Stimulated activated CD4-positive, alpha-beta T cell treated with anti-CD3 and anti-CD28 coated beads, Interleukin-1b, Interleukin-23, amount 100 ng/mL, for 1 hour (primary cell): ENCODE measurements at places on chromosomes 5 and 9.

DNA sequence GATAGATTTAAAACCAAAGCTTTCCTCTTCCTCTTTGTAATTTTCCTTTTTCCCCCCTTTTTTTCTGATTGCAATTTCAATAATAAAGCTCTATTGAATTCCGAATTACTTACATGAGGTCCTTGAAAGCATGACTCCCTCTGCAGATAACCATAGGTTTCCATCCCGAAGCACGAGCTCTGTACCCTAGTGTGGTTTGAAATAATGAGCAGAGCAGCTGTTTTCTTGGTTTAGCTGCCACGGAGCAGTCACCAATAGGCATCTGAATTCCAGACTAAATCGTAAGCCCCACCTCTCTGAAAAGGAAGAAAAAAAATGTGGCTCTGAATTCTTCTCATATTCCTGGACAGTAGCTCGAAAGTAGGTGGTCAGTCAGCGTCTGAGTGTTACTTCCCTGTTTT lies 18.5 kb upstream of the GNE start:
- DNase-seq = no peak

- DNase-seq = no peak
Measured at GRCh38 chr5:173886150-173886549, 2.0 kb upstream of the CPEB4 start.

DNA sequence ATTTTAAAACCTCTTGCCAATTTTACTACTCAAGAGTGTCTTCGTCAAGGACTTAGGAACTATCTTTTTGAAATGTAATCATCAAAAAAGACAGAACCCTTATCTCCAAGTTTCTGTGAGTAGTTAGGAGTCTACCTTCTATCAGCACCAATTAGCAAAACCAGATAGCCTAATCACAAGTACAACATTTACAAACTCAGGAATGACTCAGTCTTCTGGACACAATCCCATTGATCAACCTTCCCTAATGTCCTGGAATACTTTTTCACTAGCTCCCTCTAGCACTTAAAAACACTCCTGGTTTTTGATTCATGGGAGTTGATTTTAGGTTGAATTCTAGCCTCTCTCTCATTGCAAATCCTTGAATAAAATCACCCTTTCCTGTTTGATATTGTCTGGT lies 680.7 kb downstream of the PRR16 start:
- DNase-seq = no peak

GRCh38 chr5:118863345-118863744 lies 125.0 kb downstream of the DTWD2 start:
- no peak for DNase-seq

- DNase-seq = no peak
Measured at GRCh38 chr5:96690861-96691260, 28.7 kb downstream of the CAST start.

GRCh38 chr5:131386779-131387178 lies 122.9 kb downstream of the CDC42SE2 start:
- DNase-seq = no peak

- no peak for DNase-seq
Measured at GRCh38 chr5:145008876-145009530, 826.1 kb downstream of the PRELID2 start.

DNA sequence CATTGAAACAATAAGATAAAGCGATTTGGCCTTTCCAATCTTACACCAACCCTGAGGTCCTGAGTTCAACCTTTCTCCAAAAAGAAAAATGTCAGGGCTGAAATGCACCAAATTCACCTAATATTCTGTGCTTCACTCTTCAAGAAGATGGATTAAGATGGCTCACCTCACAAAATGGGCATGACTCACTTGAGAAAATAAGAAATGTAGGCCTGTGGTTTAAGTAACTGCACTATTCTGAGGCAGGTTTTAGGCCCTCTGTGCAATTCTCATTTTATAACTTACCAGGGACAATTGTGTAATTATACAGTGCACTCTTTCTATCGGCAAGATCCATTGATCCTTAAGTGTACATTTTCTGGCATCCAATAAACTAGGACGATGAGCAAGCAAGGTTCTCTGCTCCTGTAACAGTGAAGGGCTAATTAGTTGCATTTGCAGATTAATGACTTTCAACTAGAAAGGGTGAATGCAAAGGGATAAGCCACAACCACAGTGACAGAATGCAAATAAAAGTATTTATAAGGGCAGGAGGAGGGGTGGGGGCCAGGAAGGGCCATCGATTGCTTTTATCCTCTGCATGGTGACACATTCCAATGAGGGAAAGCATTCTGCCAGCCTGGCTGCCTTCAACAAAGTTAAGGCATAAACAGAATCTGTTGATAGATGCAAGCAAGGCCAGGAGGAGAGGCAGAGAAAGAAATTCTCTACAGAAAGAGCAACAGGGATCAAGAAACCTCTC lies 214.5 kb downstream of the CAAP1 start:
- DNase-seq = no peak

DNA sequence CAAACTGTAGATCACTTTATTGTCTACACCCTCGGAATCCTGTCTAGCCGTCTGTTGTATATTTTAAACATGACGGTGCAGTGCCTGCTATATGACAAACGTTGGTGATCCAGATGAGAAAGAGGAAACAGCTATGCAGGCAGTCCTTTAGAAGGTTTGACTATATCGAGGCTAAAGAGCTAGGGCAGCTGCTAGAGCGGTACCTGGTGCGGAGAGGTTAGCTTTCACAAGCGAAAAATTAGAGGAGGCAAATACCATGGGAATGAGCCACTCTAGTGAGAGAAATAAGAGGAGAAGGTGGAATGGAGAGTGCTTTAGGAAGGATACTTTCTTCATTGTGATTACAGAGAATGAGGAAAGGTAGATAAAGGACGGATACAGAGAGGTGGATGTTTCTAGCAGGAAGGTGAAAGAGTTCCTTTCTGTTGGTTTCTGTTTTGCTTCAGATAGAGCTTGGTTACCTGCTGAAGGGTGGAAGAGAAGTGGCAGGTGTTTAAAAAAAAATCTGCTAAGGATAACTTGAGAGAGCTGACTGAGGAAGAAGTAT lies 959 bp upstream of the FBXL17 start:
- DNase-seq = no peak

- no peak for DNase-seq
Measured at GRCh38 chr5:160435532-160435931, 13.9 kb downstream of the PTTG1 start.

GRCh38 chr5:175623088-175623487 lies 34.8 kb upstream of the HRH2 start:
- DNase-seq = no peak

GRCh38 chr9:137136881-137137607 lies 1.9 kb upstream of the GRIN1 start:
- DNase-seq = no peak

DNA sequence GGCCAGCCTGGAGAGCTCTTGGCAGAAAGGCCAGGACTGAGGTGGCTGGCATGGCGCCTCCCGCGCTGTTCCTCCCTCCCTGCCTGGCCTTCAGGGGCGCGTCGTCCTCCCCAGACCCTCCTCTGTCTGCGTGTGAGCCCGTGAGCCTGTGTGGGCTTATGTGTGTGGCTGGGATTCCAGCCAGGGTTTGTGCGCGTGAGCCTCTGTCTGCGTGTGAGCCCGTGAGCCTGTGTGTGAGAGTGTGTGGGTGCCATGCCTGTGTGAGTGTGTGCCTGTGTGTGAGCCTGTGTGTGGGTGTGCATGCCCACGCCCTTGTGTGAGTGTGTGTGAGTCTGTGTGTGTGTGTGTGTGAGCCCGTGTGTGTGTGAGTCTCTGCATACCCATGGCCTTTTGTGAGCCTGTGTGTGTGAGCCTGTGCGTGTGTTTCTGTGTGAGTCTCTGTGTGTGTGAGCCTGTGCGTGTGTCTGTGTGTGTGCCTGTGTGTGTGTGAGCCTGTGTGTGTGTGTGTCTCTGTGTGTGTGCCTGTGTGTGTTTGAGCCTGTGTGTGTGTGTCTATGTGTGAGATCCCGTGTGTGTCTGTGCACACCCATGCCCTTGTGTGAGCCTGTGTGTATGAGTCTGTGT lies 13.0 kb downstream of the RXRA start:
- DNase-seq = no peak

DNA sequence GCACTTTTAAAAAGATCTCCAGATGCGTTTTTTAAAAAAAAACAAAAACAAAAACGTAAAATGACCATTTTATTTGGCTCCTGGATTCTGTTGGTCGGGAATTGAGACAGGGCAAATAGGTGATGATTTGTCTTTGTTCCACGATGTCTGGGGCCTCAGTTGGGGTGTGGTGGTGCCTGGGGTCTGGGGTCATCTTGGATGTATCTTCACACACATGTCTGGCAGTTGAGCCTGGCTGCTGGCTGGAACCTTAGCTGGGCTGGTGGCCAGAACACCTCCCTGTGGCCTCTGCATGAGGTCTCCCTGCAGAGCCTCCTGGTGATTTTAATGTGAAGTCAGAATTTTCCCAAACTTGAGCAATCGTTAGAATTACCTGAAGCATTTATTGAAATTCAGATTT lies 42.5 kb upstream of the BASP1 start:
- DNase-seq = no peak

GRCh38 chr5:126031989-126032716 lies 391.1 kb upstream of the GRAMD2B start:
- no peak for DNase-seq

- no peak for DNase-seq
Measured at GRCh38 chr5:153860195-153860886, 178.4 kb downstream of the FAM114A2 start.

DNA sequence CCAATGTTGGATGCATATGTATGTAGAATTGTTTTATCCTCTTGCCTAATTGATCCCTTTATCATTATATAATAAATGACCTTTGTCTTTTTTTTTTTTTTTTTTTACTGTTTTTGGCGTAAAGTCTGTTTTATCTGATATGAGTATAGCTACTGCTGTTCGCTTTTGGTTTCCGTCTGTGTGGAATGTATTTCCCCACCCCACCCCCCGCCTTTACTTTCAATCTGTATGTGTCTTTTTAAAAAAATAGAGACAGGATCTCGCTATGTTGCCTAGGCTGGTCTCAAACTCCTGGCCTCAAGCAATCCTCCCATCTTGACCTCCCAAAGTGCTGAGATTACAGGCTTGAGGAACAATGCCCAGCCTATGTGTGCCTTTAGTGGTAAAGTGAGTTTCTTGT lies 11.3 kb downstream of the AHRR start:
- DNase-seq = no peak

DNA sequence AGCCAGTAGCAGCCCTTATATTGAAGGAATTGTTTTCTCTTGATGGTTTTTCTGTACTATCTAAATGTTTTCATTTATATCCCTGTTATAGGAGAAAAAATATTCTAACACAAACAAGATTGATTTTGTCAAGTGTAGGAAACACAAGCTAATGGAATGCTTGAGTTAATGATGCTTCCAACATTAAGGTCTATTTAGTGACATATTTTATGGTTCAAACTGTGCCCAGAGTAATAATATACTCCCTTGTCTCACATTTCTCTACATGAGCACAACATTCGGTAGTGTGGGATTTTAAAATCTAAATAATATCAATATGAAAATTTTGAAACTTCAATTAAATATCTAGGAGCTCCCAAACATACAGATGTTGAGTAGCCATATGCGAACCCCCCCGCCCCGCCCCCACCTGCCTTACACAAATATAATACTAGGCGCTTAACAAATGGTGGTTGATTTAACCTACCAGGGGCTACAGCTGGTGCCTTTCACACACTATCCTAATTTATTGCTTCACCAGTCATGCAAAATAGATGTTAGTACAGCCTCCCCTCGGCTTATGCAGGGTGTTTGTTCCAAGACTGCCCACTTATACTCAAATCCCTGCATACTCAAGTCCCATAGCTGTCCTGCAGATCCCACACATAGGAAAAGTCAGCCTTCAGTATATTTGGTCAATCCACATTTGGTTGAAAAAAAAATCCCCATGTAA lies 124.1 kb upstream of the ACO1 start:
- DNase-seq = no peak

- DNase-seq = no peak
Measured at GRCh38 chr5:161263191-161263590, 283.3 kb downstream of the GABRB2 start.

- no peak for DNase-seq
Measured at GRCh38 chr5:146208916-146209522, 5.6 kb downstream of the RBM27 start.

DNA sequence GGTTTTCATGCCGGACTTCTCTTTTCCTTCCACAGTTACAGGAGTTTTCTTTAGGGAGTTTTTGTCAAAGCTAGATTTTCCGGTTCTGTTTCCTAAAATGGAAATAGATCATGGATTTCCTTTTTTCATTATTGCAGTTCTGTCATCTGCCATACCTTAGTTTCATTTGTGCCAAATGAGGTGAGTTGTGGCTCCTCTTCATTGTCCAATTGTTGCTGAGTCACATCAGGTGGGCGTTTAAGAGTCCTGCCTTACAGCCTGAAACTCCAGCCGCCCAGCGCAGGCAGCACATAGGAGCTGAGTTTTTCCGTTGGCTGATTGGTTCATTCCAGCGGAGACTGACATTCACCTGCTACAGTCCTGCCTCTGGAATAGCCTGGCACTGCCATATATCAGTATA lies 14.1 kb downstream of the SLC25A25 start:
- DNase-seq = no peak

GRCh38 chr5:66722686-66723085 lies 126.5 kb downstream of the MAST4 start:
- DNase-seq = no peak

DNA sequence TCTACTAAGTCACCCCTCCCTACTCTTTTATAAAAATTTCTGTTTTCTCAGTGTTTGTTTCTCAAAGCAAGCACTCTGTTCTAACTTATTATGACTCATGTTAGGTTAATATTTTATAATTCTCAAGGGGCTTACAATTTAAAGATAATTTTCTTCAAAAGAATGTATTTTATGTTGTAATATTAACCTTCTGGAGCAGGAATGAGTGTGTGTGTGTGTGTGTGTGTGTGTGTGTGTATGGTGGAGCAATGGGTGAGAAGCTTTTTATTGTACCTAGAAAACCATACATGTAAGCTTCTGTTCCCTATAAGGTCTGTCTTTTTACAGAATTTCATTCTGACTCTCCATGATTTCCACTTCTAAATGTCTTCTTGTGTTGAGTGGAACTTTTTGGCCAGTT lies 63.0 kb downstream of the PBX3 start:
- DNase-seq = no peak

- no peak for DNase-seq
Measured at GRCh38 chr5:155728146-155728856, 598.7 kb upstream of the SGCD start.
